ENCODE measurements at places on chromosomes 12 and 14.

DNA sequence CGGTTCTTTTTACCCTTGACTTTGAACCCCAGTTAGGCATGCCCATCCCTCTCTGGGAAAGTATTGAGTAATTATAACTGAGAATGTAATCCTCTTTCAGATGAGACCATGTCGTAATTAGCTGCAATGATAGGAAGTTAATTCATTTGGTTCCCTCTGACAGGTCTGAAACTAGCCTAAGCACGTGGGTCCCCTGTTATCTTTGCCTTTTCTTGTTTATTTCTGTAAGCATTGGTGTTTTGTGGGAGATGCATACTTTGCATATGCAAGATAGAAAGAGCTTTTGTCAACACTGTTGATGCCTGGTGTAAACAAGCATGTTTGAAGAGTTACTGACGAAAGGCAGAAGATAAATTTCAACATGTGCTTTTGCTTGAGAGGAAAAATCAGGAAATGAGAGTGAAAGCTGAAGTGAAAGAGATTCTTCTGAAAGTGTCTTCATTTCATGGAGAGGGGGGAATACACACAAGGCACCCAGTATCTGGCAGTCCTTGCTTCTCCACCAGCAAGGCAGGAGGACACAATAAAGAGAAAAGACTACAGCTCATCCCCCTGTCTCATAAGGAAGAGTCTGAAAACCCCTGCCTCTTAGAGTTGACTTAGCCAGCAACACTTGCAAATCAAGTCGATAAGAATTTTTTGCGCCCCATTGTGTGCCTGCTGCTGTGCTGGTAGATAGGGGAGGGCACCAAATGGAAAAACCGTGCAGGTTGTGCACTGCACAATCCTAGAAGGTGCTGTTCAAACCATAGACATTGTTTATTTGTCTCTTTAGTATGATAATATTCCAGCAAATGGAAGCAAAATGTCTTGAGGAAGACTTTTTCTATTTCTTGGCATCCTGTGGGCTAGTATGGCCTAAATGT lies 77.8 kb downstream of the SLC24A4 start:
- H3K4me1 ChIP-seq: peaks cover 14% of the 10 kb centered on the region
- peak overlapping the region; percentile 47 for H3K4me3 ChIP-seq
- peak overlapping the region; percentile 36 for H3K27ac ChIP-seq
- peaks cover 4% of the 10 kb centered on the region for H3K27me3 ChIP-seq
- H3K36me3 ChIP-seq: peaks cover 3% of the 10 kb centered on the region

- H3K27ac ChIP-seq: no peak overlapping the region
- no peak overlapping the region for H3K4me3 ChIP-seq
- H3K36me3 ChIP-seq: peaks cover 18% of the 10 kb centered on the region
Observed at GRCh38 chr14:68018598-68018997, 199.0 kb downstream of the RAD51B start.

- H3K27ac ChIP-seq: no peak overlapping the region
- peaks cover 10% of the 10 kb centered on the region for H3K4me1 ChIP-seq
- H3K36me3 ChIP-seq: no peaks in the 10 kb centered on the region
- no peak for DNase-seq
- H3K27me3 ChIP-seq: no peaks in the 10 kb centered on the region
- no peak overlapping the region for H3K4me3 ChIP-seq
Observed at GRCh38 chr12:104975587-104976343, 10.4 kb upstream of the NOPCHAP1 start.

GRCh38 chr12:2282318-2282717 lies 229.5 kb downstream of the CACNA1C start:
- H3K36me3 ChIP-seq: peaks cover 2% of the 10 kb centered on the region
- H3K4me1 ChIP-seq: no peaks in the 10 kb centered on the region
- H3K27me3 ChIP-seq: peaks cover 6% of the 10 kb centered on the region
- H3K4me3 ChIP-seq: no peak overlapping the region
- no peak overlapping the region for H3K27ac ChIP-seq
- no peak for DNase-seq

DNA sequence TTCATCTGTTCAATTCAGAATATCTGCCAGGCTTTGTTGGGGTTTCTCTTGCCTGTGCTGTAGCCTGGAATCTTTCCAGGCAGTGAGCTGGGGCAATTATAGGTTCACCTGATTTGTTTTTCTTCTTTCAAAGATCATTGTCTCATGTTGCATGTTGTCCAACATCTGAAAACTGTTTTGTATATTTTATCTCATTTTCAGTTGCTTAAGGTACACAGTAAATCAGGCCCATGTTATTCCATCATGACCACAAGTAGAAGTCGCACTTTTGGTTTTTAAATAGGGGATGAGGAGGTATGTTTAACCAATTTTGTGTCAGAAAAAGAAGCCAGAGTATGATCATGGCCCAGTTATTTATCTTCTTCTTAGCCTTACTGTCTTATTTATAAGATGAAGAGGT lies 24.9 kb upstream of the FUT8 start:
- DNase-seq: no peak
- H3K4me3 ChIP-seq: no peak overlapping the region
- no peak overlapping the region for H3K27ac ChIP-seq
- H3K36me3 ChIP-seq: no peaks in the 10 kb centered on the region

DNA sequence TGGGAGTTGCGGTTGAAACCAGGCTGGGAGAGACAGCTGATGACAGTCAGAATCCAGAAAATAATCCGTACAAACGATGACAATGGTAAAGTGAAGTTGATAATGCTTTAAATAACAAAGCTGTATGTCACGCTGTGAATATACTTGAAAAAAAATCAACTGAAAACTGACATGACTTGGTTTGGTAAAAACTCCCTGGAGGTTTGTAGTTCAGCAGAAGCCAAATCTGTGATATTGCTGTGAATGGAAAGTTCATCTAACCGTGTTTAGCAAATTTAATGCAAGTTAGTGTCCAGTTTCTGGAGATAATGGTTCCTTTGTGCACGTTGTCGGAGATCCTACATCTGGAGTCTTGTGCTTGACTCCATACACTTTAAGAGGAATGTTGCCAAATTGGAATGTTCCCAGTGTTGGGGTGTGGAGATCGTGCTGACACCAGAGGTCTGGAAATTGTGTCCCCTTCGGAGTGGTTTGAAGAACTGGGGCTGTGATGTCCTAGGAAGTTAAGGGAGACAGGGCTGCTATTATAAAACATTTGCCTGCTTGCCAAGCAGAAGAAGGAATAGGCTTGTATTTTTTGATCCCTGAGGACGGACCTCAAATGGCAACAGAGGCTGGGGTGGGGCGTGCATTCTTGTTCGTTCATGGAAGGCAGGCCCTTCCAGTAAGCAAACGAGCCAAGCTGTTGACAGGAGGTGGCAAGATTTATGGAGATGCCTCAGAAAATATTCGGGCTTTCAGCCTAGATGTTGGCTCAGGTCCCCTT lies 30.6 kb downstream of the PPFIBP1 start:
- H3K36me3 ChIP-seq: no peaks in the 10 kb centered on the region
- no peak overlapping the region for H3K27ac ChIP-seq
- peaks cover 3% of the 10 kb centered on the region for H3K27me3 ChIP-seq
- no peaks in the 10 kb centered on the region for H3K4me1 ChIP-seq
- DNase-seq: no peak
- no peak overlapping the region for H3K4me3 ChIP-seq
